ENCODE measurements at places on chromosomes 2 and 18.

- DNase-seq = no peak
These were observed 106.0 kb downstream of the DTNB start for GRCh38 chr2:25567406-25567805.

- DNase-seq = no peak
These were observed 397.6 kb upstream of the HS6ST1 start for GRCh38 chr2:128716299-128716721.

DNA sequence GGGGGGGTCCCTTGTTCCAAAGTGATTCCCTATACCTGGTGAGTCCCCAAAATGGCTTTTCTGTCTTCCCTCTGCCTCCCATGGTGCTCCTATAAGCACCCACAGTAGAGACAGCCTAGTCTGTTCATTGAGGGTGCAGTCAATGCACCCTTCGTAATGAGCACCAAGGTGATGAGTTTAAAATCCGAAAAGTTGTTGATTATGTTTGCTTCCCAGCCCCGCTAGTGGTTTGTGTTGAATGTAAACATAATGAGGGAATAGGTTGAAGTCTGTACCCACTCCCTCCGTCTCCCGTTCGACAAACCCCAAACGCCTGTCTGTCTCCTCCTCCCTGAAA, 2.3 kb downstream of the FOSL2 start:
- no peak for DNase-seq

- no peak for DNase-seq
These were observed 21.1 kb upstream of the EMILIN2 start for GRCh38 chr18:2825613-2826175.

Measured in T-helper 1 cell (primary cell).